Stimulated activated CD4-positive, alpha-beta T cell treated with anti-CD3 and anti-CD28 coated beads, TNF-alpha, amount 100 ng/mL, for 1 hour (primary cell): ENCODE measurements at places on chromosomes 2 and 18.

- no peak for DNase-seq
Measured at GRCh38 chr2:171718720-171719119, 31.5 kb downstream of the DYNC1I2 start.

- no peak for DNase-seq
Measured at GRCh38 chr2:147420517-147420916, 424.3 kb upstream of the ACVR2A start.

- DNase-seq = no peak
Measured at GRCh38 chr2:113877711-113878598, 11.9 kb upstream of the ACTR3 start.

DNA sequence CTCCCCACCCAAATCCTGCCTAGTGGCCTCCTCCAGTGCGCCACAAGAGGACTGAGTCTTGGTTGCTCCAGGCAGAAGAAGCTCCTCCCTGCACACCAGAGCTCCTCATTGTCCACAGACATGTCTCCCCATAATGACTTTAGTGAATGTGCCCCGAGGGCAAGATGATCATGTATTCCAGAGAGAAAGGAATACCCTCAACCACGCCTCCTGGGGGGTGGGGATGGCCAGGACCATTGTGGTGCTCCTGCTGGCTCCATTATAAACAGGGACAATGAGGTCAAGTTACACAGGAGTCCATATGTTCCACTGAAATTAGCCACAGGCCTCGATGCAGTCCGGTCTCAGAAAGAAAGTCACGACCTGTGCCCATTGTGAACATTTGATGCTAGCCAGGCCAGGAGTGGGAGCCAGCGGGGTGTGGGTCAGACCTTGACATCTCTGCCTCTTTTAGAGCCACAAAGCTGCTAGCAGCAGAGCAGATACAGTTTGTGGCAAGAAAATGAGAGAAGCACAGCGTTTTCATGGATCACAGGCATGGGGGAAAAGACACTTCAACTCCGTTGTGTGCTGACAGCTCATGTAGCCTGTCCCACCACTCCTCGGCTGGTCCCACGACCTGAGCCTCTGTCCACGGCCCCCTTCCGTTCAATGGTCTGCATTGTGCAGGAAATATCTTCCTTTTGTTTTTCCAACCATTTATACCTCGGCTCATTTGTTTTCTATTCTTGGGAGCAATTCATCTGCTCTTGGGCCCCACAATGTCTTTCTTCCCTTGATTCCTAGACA is 70.7 kb upstream of the FZD7 start:
- no peak for DNase-seq

DNA sequence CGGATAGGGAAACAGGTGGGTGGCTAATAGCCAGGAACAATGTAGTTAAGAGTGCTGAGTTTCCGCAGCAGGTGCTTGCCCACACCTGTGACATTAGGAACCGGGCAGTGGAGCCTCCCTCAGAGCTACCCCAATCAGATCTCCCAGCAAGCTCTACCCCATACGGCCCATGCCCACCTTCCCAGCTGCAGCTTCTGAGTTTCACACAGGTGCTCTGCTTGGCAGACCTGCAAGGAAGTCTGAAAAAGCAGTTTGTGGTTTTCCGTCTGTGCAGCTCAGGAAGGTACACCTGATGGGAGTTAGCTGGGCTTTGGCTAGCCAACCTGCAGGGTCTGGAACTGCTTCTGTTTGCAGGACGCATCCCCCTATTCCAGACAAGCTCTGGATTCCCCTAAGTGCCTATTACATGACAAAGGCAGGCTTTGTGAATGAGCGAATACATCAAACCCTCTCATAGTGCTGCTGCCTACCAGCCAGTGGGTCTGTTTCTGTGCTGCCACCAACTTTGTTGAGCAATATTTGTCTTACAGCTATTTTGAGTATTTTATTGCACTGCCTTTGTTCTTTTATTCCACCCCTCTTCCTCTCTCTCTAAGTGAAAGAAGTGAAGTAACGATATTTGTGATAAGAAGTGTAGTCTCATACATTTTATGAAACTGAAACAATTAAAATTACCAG is 24.7 kb upstream of the CEP68 start:
- no peak for DNase-seq

- DNase-seq = no peak
Measured at GRCh38 chr2:231244382-231245248, 46.2 kb downstream of the ARMC9 start.

DNA sequence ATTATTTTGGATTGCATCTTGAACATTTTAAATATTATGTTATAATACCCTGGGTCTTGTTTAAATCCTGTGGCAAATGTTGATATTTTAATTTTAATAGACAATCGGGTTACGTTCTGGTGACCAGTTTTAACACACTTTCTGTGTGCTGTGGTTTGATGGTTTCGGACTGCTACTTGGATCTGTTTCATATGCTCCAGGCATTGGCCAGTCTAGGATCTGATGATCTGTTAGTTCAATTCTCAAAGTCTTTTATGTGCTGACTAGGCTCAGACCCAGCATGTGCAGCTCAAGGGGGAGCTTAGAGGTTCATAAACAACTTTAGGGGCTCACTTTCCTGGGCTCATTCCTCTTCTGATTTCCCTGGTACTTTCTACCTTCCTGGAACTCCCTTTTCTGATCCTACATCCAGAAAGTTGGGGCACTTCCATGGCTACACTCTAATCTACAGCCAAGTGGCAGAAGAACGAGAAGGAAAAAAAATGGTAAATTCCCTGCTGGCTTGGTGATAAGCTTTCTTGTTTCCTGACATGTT is 5.0 kb upstream of the ZBTB14 start:
- no peak for DNase-seq

- no peak for DNase-seq
Measured at GRCh38 chr2:47264143-47264542, 109.0 kb upstream of the STPG4 start.

GRCh38 chr2:121160366-121160765 is 124.6 kb downstream of the TFCP2L1 start:
- no peak for DNase-seq

- no peak for DNase-seq
Measured at GRCh38 chr2:162177301-162177700, 25.3 kb upstream of the GCG start.

GRCh38 chr18:73214970-73215369 is 347.2 kb upstream of the NETO1 start:
- DNase-seq = no peak

- no peak for DNase-seq
Measured at GRCh38 chr2:157559890-157560289, 68.8 kb downstream of the ACVR1C start.

DNA sequence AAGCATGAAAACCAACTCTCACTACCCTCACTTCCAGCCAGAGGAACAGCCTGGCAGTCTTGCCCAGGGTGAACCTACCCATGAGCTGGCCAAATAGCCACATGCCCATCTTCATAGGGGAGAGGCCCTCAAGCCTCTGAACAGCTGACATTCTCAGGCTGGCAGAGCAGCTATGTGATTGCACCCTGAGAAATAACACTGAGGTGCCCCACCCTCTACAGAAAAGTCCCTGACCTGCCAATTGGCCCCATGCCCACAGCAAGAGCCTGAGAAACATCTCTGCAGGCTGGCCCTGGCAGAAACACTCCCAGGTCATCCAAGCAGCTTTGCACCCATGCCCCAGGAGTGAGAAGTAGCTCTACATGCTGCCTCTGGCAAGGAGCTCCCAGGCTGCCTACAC is 127.4 kb upstream of the OTX1 start:
- DNase-seq = no peak

GRCh38 chr2:179488563-179488962 is 223.9 kb upstream of the SESTD1 start:
- no peak for DNase-seq

DNA sequence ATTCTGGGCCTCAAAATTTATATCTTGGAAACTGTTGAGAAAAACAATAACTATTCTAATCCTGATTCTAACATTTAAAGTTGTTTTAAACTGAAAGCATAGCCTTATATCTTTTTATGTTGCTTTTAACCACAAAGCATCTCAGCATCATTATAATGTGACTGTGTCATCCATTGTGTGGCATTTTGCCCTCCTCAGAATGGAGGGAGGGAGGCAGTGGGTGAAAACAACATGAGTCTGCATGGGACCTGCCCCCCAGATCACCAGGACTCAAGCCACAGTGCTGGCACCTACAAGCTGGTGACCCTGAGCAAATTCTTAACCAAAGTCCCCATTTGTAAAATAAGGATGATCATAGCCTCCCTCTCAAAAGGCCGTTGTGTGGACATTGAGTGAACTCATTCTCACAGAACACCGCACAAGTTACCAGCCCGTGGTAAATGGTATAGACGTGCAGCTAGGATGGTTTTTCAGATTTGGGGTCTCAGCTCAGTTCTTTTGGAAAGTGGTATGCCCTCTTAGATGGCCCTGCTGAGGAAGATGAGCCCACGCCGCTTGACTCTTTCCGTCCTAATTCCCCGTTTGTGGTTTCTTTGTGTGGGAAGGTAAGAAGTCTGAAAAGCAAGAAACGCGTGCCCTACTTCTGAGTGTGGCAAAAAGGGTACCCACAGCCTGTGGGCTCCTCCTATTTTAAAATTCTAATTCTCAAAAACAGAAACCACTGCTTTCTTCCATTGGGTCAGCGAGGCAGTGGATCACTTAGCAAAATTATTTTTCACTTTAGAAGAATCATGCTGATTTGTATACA is 305.0 kb upstream of the ID2 start:
- DNase-seq = no peak

DNA sequence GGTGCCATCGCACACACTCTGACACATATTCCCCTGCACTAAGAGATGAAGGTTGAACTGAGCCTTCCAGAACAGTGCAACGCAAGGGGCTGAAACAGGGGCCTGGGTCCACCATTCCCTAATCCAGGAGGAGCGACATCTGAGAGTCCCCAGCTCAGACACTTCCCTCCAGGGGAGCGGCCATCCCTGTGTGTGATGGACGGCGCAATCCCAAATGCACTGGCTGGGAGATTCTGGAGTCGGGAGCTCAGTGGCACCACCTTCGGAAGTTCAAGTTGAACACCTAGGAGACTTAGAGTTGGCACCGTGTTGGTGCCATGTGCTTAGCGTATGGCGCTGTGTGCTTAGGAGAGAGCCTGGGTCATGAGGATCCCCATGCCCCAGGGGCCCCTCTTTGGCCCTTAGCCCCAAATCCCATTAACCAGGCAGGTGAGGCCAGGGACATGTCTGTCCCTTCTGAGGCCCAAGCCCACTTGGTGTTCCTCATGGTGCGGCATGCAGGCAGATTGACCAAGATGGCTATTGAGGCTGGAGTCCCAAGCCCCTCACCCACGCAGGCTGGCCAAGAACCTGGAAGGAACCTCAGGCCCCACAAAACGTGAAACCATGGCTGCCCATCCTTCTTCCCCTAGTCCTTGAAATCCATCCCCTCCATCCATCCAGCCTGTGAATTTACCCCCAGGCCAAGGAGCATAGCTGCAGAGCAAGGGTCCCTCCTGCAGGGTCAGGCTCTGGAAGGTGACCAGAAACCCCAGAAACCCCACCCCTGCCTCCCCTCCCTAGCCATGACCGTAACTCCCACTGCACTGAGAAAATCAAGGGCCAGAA is 114.1 kb upstream of the OTOS start:
- DNase-seq = no peak

DNA sequence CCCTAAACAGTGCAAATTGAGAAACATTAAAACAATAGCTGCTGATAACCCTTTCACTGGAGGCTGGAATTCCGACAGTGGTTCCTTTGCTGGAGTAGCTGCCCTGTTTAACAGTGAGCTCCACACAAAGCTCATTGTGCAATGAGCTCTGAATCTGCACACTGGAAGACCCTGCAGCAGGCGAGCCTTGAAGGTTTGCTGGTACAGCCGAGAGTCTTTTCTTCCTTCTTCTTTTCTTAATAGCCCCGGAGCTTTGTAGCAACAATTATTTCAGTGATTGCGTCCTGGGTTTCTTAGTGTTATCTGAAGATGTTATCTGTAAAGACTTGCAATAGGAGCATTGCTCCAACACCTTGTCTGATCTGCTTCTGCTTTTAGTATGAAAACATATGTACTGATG is 50.8 kb upstream of the CXCR4 start:
- no peak for DNase-seq

- no peak for DNase-seq
Measured at GRCh38 chr2:64354857-64355680, 98.9 kb upstream of the LGALSL start.

- DNase-seq = no peak
Measured at GRCh38 chr2:143937723-143938350, 582.1 kb downstream of the ZEB2 start.

DNA sequence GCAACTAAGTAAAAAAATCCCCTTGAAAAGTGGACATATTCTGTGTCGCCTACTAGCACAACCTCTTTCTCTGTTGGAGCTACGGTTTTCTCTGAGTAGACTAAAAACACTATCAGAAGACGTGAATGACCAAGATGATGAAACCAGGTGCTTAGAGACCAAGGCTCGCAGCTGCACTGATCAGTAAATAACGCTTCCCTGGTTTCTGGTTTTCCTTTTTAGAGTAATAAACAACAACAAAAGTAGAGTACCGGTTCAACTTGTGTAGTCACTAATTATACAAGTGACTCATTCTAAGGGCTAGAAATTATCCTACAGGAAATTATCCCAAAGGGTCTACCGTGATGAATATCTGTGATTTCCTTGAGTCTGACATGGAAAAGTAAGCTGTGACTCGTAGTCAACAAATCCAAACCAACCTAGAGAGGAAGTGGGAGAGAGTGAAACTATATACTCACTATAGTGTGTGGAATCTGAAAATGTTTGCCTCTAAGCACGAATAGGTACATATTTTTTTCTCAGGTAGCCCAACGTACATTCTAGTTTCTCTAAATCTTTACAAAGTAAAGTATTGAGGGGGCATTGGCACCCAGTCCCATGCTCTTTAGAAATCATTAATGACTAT is 17.8 kb downstream of the RASGRP3 start:
- no peak for DNase-seq

- no peak for DNase-seq
Measured at GRCh38 chr2:47530105-47530760, 127.3 kb downstream of the MSH2 start.

GRCh38 chr2:21415234-21415633 is 291.5 kb downstream of the TDRD15 start:
- DNase-seq = no peak

DNA sequence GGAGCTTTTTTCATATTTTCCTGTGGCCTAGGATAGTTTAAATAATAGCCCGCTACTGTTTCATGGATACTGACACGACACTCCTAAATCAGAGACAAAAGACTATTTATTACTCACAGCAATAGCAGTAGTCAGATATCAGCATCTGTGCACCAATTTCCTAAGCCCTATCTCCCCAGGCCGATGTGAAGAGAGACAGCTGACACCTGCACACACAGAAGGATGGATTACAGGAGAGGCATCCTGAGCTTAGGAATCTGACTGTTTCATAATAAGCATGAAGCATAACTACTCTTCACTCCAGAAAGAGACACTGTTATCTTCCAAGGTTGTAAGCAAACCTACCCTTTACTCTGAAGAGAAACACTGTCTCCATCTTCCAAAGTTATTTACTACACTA is 105.4 kb downstream of the ATL2 start:
- DNase-seq = no peak

DNA sequence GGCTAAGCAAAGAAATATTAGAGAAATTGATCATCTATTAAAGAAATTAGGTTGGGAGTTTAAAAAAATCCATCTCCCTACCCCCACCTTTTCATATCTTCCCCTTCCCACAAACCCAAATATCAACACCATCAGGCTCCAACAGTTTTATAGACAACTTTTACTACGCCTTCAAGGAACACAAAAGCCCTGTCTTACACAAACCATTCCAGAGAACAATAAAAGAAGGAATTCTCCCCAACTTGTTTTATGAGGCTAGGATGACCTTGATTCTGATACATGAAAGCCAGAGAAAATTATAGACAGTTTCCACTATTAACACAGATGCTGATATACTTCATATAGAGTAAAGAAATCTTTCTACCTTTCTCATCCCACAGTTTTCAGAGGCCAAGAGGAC is 211.6 kb downstream of the OSR1 start:
- no peak for DNase-seq
